ENCODE measurements at places on chromosomes 1 and 21.

- DNase-seq, result no peak
Observed at GRCh38 chr1:54581621-54582035, 33.6 kb downstream of the ACOT11 start.

DNA sequence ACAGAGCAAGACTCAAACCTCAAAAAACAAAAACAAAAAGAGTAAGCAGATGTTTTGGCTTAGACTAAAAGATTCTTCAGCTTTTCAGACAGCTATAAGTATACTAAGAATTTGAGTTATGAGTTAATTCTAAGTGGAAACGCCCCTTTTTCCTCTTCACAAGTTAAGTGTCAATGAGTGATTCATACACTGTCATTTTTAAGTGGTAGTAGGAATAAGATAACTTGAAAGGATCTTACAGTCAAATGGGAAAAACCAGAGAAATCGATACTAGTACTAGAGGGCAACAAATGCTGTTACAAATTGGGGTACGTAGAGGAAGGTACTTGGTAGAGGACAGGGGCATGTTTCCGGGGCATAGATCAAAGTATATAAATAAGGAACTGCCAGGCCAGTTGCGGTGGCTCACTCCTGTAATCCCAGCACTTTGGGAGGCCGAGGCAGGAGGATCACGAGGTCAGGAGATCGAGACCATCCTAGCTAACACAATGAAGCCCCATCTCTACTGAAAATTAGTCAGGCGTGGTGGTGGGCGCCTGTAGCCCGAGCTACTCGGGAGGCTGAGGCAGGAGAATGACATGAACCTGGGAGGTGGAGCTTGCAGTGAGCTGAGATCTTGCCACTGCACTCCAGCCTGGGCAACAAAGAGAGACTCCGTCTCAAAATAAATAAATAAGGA lies 7.4 kb downstream of the H3-3A start:
- DNase-seq, result no peak

DNA sequence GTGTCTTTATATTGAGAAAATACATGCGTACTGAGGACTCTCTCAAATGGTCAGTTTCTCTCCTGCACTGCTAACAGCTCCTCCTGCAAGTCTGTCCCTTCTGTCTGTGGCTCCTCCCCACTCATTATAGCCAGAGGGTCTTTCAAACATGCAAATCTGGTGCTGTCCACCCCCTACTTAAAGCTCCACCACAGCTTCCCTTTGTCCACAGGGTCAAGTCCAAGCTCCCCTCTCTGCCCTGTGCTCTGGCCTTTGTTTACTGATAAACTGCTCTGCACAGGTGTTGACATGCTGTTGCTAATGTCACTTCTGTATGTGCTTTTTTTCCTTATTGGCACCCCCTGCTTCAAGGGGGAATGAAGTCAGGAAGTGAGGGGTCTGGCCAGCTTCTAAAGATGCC lies 47.7 kb upstream of the GPR37L1 start:
- no peak for DNase-seq

- DNase-seq, result no peak
Observed at GRCh38 chr21:29909571-29909970, 30.2 kb downstream of the GRIK1 start.

DNA sequence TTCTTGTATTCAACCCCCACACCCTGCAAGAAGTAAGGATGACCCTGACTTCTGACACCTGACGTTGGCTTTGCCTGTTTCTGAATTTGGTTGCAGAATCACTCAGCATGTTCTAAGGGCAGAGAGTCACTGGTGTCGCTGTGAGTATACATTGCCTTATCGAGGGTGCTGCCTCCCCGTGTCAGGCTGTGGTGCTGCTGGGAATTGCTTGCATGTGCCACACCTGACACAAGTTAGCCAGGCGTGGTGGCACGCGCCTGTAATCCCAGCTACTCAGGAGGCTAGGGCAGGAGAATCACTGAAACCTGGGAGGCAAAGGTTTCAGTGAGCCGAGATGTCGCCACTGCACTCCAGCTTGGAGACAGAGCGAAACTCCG lies 45.9 kb downstream of the WDR4 start:
- no peak for DNase-seq

DNA sequence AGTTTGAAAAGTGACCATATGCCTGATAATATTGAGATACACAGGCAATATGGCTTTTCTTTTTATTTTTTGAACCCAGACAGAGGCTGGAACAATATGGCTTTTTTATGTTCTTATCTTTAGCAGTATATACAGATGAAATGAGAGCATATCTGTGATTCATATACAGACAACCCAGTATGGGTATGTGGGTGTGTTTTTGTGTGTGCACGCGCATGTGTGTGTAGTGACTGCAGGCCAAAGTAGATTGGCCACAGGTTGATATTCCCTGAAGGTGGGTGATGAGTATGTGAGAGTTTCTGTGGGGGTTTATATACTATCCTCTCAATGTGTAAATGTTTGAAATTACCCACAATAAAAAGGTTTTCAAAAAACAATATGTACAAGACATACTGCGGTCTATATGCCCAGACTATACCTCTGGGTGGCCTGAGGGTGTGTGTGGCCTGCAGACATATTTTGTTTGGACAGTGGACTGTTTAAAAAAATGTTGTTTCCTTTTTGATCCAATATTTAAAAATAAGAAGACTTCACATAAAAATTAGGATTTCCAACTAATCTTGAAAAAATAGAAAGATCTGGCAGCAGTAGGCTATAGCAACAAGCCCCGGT lies 26.3 kb upstream of the TIAM1 start:
- DNase-seq, result no peak

- DNase-seq, result no peak
Observed at GRCh38 chr1:74430342-74430934, 82.0 kb downstream of the LRRC53 start.

DNA sequence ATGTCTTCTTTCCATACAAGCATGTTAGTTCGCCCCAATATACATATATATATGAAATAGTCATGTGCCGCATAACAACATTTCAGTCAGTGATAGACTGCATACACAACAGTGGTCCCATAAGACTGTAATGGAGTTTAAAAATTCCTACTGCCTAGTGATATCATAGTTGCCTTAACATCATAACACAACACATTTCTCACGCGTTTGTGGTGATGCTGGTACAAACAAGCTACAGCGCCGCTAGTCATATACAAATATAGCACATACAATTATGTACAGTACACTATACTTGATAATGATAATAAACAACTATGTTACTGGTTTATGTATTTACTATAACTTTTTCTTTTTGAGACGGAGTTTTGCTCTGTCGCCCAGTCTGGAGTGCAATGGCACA lies 10.7 kb upstream of the SLAMF8 start:
- no peak for DNase-seq

DNA sequence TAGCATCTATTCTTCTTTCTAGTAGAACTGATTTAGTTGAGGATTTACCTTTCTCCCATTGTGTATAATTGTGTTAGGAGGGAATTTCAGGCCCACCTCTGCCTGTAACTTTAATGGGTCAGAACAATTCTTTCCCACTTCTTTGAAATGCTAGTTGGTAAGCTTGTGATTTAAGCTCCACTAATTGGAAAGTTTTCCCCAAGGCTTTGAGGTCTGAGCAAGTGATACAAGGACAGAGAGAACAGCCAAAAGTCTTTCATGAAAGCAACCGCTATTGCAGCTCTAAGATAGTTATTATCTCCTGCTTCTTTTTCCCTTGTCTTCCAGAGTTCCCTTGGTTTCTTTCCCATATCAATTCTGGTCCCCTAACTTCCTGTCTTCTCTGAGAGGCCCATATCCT lies 38.7 kb upstream of the PDC start:
- DNase-seq, result no peak

GRCh38 chr1:172178886-172179285 lies 241.6 kb upstream of the C1orf105 start:
- no peak for DNase-seq

DNA sequence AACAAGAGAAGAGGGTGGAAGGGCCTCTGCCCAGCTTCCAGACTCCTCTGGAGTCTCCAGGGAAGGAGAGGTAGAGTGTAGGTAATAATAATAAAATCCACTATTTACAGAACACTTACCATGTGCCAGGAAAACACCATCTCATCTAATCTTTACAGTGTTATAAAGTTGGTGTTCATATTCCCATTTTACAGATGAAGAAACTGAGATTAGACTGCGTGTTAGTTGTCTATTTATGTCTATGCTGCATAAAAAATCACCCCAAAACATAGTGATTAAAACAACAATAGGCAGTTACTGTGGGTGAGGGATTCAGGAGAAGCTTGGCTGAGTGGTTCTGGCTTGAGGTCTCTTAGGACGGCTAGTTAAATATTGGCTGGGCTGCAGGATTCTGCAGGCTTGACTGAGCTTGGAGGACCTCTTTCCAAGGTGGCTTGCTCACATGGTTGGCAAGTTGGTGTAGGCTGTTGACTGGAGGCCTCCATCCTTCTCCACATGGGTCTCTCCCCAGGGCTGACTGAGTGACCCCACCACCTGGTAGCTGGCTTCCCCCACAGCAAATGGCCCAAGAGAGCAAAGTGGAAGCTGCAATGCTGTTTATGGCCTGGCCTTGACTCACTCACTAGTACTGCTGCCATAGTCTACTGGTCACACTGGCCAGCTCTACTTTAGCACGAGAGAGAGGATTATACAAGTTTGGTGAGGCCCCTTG lies 6.5 kb upstream of the ALX3 start:
- no peak for DNase-seq

DNA sequence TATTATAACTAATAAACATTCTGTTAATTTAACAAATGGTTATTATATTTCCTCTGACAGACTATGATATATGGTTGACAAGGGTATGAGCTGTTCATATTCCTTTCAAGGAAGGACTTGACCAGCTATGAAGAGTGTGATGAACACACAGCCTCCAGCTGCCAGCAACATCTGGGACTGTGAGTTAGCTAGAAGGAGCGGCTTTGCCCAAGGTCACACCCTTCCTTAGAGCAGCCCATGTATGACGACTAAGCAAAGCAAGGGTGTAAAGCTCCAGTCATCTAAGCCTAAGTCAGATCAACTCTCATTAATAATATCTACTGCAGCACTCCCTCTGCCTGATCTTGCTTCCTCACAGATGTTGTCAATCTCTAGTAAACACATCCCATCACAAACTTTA lies 355.4 kb downstream of the PLPP3 start:
- no peak for DNase-seq

- no peak for DNase-seq
Observed at GRCh38 chr1:47436979-47437446, 831 bp upstream of the FOXD2 start.

DNA sequence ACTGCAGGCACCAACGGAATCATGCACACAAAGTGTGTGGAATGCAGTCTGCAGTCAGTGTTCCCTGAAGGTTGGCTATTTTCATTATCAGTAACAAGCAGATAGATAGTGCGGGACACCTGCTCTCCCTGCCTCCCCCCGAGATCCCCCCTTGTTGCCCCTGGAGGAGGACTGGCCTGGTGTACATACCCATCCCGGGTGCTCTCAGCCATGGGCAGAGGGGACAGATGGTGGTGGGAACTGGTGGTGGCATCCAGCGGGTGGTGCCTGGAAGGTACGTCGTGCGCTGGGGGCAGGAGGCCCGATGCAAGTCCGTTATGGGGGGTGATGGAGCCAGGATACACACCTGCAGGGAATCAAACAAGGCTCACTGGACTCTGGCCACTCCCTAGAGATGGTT lies 55.2 kb downstream of the DMRTB1 start:
- DNase-seq, result no peak

- DNase-seq, result no peak
Observed at GRCh38 chr1:208074353-208074752, 163.4 kb upstream of the CD34 start.

GRCh38 chr1:45550401-45551351 lies at the start of gene AKR1A1:
TSS of gene AKR1A1 (plus strand) at chr1:45550826. CDS start at chr1:45561795, 10,969 bp downstream.
- DNase-seq, result peak; percentile 67

DNA sequence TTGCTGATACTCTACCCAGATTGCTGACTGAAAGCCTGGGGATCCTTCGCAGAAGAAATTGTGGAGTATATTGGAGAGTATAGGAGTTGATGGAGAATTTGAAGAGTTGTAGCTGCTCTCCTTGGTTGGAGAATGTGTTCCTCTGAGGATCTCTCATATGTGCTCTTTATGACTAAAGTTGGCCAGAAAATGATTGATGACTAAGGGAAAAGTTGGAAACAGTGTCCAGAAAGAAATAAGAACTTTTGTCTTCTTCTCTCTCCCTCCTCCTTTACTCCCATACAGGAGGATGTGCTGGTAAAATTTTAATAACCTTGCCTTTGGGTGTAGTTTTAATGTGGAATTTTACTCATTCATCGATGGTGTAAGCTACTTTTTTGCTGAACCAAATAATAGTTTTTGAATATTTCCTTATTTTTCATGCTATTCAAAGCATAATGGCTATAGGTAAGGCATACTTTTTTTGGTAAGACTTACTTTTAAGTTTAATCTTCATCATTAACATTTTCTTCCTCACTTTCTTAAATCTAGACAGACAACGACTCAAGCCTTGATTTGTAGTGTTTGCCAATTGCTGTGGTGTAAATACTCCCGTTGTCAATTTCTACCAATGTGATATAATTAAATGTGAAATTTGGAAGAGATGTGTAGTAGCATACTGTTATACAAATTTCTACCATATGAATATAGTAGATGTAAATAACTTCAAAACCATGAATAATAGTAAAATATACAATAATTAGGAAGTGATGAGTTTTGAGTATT lies 13.7 kb downstream of the C1orf141 start:
- no peak for DNase-seq

GRCh38 chr1:43444836-43445235 lies 8.9 kb downstream of the HYI start:
- no peak for DNase-seq

- DNase-seq, result no peak
Observed at GRCh38 chr1:94653454-94653853, 111.9 kb upstream of the F3 start.

DNA sequence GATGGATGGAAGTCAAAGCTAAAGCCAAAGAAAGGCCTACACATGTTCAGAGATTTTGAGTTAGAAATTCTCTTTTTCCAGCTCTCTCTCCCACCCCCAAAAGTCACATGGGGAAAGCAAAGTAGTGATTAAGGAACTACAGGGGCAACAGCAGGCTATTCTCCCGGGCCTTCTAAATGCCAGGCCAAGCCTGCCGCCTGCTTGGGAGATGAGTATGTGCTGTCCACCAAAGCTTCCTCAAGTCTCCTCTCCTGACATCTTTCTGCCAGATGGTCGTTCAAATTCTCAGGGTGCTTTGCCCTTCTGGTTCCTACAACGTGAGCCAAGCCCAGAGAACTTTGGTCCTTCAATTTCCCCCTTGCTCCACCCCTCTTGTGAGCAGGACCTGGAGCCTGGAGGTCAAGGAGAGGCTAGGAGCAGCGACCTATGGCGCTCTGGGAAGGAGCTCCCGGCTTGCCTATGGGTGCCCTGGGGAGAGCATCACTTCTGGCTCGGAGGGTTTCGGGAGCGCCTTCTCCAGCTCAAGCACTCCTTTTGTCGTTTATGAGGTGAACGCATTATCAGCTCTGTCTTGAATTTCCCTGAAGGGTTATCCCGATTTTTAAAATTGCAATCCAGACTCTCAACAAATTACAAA lies 4.4 kb upstream of the PRRX1 start:
- no peak for DNase-seq

- DNase-seq, result no peak
Observed at GRCh38 chr1:169892927-169893644, 610 bp downstream of the SCYL3 start.

- no peak for DNase-seq
Observed at GRCh38 chr1:221795380-221795779, 53.5 kb upstream of the DUSP10 start.

- DNase-seq, result no peak
Observed at GRCh38 chr1:222634180-222635013, 16.5 kb downstream of the MIA3 start.

All from stimulated activated CD8-positive, alpha-beta memory T cell treated with anti-CD3 and anti-CD28 coated beads, Interleukin-2, amount 100 ng/mL, for 1 hour (primary cell).